ENCODE measurements at places on chromosomes 3 and 15. TPM values are rescaled to one million over a fixed set of nuclear protein-coding genes. Genes with fewer than 3 reads are reported as not detected.

Gene CD200
- 7.6 TPM for total RNA-seq

GRCh38 chr3:183545708-183546107, 9.8 kb downstream of the KLHL6 start:
- DNase-seq, result no peak

GRCh38 chr3:16181361-16181760, 6.9 kb downstream of the GALNT15 start:
- peak; percentile 33 for DNase-seq

- no peak for DNase-seq
Observed at GRCh38 chr3:39639344-39640236, 169.8 kb upstream of the MYRIP start.

Gene RPLP1
- total RNA-seq, result 1,739 TPM

GRCh38 chr3:14565868-14566588, 25.9 kb upstream of the GRIP2 start:
- no peak for DNase-seq

Gene IQCF5
- not detected for total RNA-seq

GRCh38 chr3:172140499-172141391, 101.4 kb downstream of the FNDC3B start:
- DNase-seq, result peak; percentile 75

- DNase-seq, result no peak
Observed at GRCh38 chr3:3683261-3683660, 116.0 kb upstream of the LRRN1 start.

- no peak for DNase-seq
Observed at GRCh38 chr3:32758375-32758753, 59.4 kb upstream of the TRIM71 start.
